ENCODE measurements at places on chromosomes 12 and 14. TPM values are rescaled to one million over a fixed set of nuclear protein-coding genes. Genes with fewer than 3 reads are reported as not detected.

The GLIPR1L2 gene
- total RNA-seq, result not detected

The RHEBL1 gene
- 3.1 TPM for total RNA-seq

The LALBA gene
- total RNA-seq, result not detected

The RNASE4 gene
- not detected for total RNA-seq

The GZMB gene
- total RNA-seq, result not detected

The FERMT2 gene
- not detected for total RNA-seq
